ENCODE measurements at places on chromosomes 13 and 19.

DNA sequence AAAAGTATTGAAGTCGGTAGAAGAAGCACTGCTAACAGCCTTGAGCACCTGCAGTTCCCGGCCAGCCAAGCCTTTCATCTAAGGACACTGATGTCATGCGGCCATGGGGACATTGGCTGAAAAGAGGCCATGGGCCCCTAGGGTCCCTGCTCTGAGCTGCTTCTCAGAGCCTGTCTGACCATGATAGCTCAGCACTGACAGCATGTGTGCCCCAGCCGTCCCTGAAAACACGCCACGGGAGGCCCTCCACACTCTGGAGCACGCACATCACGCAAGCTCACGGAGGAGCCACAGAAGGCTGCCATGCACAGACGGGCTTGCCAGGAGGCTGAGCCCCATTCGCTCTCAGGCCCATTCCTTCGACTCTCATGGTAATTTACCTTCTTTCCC is 51.8 kb downstream of the MLLT1 start:
- no peak for DNase-seq

- DNase-seq = no peak
These were observed 17.1 kb downstream of the SHISA7 start for GRCh38 chr19:55426042-55426441.

GRCh38 chr19:32129141-32129540 is 216.3 kb upstream of the ZNF507 start:
- DNase-seq = no peak

DNA sequence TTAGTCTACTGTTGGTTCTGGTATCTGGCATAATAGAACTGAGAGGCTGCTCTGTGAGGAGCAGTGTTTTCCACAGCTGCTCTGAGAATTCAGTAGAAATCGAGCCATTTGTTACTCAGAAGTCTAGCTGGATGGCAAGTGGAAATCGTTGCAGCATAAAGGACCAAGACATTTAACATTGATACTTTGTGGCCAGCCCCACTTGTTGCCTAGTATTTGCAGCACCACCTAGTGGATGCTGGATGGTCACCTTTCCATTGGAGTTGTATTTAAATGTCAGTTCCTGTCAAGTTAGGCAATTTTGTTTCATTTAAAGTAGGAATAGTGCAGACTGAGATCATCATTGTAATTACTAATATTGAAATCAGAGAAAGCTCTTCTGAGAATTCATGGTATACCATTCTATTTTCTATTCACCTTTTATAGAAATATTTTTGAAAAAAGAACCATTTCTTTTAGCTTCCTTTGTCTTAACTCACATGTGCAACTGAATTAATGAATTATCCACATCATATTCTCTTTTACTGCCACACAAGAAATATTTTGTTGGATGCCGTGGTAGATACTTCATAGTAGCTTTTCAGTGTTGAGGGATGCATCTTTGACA is 64.6 kb downstream of the PDS5B start:
- DNase-seq = peak; percentile 59

DNA sequence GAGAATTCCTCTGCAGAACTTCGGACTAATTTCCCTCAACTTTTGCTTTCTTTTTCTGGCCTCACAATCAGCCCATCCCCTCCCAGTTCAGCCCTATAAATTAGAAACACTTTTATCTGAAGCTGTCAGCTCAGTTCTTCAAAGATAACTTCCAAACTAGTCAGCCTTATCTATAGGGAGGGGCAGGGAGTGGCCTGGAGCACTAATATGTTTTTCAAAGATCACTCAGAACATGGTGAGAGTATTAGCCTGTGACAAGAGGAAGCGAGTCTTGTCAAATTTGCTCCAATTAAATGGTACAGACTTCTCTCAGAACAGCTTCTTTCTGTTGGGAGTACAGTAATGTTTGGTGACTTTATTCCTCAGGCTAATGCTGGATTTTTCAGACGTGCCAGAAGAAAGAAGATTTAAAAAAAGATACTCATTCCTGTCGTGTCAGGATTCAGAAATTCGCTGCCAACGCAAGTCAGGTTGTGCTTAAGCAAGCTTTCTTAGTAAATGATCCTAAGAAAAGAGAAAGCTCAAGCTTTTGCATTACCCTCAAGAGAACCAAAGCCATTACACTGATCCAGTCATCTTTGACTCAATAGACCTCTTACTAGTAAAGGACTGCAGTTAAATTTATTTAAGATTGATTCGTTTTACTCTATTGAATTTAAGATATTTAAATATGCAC is 1033.6 kb downstream of the SLITRK5 start:
- no peak for DNase-seq

GRCh38 chr13:45527699-45528462 is 63.1 kb downstream of the COG3 start:
- DNase-seq = no peak

DNA sequence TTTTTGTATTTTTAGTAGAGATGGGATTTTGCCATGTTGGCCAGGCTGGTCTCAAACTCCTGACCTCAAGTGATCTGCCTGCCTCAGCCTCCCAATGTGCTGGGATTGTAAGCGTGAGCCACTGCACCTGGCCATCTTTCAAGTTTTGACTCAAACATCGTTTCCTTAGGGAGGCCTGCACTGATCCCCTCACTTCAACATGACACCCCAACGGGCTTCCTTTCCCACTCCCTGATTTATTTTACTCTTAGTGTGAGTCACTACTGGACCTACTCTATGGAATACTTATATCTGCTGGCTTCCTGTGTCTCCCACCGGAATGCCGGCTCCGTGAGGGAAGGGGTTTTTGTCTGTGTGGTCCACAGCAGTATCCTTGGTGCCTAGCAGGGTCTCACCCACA is 4.5 kb upstream of the ADAMTS10 start:
- peak; percentile 74 for DNase-seq

DNA sequence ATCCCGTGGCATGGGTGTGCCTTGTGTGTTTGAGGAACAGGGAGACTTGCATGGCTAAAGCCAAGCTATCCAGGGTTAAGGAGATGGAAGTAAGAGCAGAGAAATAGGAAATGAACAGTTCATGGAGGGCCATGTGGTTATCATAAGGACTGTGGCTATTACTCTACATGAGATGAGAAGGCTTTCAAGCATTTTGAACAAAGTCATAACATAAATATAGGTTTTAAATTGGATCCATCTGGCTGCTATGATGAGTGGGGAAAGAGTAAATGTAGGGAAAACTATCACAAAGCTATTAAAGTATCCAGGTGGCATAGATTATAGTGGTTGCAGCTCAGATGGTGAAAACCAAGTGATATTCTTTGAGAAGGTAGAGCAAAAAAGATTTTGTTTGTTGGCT is 184.1 kb downstream of the PCDH17 start:
- peak; percentile 47 for DNase-seq

DNA sequence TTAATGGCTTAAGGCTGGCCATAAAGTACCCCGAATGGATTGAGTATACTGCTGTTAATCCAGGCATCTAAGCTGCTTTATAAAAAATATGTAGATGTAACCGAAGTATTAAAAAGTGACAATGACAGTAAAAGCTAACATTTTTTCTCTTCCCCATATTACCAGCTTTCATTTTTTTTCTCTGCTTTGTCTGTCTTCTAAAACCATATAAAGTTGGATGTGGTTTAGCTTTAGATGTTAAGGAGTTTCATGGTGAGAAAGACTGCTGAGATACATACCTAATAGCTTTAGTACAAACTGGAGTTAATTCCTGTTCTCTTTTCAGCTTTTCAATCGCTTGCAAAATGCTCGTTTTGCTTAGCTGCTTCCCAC is 838 bp downstream of the AKAP11 start:
- no peak for DNase-seq

DNA sequence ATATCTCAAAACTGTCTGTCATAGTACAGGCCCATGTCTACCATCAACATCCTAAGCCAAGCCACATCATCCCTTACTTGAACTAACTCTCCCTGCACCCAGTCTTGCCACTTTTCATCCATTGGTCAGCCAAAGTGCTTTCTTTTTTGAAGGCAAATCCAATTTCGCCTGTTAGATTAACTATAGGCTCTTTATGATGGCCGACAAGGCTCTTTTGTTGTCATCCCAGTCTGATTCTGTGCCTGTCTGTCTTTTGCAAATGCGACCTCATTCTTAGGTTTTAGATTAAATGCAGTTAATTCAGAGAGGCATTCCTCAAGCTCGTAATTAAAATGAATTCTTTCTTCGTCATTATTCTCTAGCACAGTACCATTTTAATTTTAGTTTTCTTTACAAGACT is 148.3 kb downstream of the HS6ST3 start:
- DNase-seq = no peak

DNA sequence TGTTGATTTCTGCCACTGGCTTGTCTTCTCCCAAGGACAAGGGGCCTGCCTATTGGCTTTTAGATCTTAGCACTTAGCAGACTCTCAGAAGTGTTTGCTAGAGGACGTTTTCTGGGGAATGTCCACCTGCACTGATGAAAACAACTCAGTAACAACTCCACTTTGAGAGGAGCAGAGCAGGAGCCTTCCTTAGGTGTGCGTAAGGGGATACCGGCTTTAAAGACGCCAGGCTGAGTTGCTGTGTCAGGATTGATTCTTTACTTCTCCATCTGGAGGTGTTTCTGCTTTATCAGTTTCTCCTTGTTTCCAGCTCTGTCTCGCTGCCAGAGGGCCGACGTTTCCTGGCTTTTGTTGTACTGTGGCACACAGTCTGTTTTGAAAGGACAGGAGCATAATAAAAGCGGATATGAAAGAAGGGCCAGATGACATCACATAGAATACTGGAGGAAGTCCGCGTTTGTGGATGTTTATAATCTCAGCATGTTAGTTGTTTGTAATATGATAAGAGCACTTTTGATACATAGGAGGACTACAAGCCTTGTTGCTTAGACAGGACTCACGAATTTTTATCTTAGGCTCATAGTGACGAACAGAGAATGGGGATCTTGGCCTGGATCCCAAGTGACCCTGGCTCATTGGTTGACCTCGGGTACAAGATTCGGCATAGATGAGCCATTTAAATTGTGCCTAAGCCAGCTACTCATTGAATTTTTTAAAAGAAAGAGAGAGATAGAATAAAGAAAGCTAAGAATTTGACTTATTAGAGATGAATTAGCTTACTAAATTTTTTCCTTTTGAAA is 34.6 kb downstream of the COL4A2 start:
- no peak for DNase-seq

GRCh38 chr19:58033741-58034476 is at the start of gene ZSCAN1:
Gene ZSCAN1 (plus strand): TSS chr19:58034025. CDS start chr19:58037837, 3,812 bp downstream.
- DNase-seq = peak; percentile 76

DNA sequence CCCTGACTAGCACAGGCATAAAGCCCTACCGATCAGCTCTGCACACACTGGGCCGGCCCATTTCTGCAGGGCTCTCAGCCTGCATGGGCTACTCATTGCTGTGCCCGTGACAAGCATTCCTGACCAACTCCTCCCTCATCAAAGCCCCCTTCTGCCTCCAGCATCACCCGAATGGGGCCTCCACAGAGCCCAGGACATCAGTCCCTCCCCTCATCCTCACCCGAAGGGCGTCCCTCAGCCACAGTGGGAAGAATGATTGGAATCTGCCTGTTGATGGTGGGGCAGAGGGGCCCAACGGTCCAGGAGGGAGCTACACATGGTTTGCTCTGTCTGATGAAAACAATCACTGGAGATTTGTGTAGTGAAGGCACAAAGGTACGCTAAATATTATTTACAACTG is 43.8 kb downstream of the SERP2 start:
- no peak for DNase-seq

GRCh38 chr13:99985886-99986527 is 4.4 kb downstream of the ZIC2 start:
- no peak for DNase-seq

DNA sequence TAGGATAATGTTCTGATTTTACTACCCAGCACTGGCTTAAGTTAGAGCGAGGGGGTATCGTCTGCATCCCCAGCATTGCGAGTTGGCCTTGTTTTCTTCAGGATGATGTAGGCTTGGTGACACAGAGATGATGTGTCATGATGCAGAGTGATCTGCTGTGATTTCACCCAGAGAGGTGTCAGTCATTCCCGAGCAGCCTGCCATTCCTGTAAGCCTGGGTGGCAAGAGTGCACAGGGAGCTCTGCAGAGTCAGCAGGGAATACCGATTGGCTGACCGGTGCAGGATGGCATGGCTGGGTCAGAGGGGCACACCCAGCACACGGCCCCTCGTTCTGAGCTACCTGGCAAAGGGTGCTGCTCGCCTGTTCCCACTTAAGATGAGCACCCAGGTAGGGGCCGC is 15.8 kb upstream of the GJB6 start:
- DNase-seq = no peak

- no peak for DNase-seq
These were observed 74.5 kb upstream of the ANKRD10 start for GRCh38 chr13:110989331-110989730.

- DNase-seq = no peak
These were observed 45.3 kb downstream of the CAPN12 start for GRCh38 chr19:38699027-38699346.

DNA sequence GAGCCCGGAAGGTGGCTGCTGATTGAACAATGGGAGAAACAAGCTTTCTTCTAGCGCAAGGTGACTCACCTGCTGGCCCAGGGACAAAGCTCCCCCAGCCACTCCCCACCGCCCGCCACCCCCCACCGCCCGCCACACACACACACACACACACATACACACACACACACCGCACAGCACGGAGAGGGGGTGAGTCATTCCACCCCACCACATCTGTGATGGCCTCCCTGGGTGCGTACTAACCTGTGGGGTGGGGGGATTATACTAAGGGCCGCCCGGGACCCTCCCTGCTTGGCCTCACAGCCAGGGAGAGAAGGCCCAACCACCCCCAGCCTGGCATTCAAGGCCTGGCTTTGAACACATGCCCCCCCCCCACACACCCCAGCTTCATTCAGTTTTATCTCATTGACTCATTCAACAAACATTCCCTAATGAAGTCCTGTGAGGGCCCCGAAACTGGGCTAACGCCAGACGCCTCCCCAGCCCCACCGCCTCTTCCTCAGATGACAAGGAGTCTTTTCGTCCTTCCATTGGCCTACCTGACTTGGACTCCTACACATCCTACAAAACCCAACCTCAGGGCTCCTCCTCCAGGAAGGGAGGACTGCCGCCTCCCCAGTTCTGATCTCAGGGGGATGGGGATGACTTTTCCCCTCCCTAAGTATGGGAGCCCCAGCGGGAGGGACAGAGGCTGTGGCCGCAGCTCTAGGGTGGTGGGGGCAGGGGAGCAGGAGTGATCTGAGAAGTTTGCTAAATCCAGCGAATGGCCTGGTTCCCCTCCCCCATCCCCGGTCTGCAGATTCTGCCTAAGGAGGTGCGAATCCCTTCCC is 5.8 kb upstream of the ONECUT3 start:
- peak; percentile 91 for DNase-seq

DNA sequence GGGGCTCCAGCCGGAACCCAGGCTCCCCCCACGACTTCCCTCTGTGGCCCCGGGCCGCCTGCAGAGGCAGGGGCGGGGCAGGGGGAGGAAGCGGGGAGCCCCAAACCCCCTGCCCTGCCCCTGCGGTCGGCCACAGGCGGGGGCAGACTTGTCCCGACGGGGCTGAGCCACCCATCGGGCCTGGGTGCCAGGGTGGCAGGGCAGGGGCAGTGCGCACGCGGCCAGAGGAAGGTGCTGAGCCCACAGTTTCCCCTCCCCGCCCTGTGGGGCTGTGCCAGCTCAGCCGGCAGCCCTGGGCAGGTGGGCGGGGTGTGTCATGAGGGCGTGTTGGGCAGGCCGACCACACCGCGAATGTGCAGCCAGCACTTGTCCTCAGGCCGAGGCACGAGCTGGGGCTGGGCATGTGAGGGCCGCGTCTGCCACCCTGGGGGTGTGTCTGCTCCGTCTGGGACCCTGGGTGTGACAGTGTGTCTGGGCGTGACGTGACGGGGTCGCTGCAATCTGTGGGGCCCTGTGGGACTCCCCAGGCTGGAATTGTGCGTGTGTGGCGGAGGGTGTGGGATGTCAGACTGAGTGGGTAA is 17.7 kb downstream of the CCDC97 start:
- DNase-seq = no peak

- no peak for DNase-seq
These were observed 58.6 kb upstream of the SPRY2 start for GRCh38 chr13:80399340-80400163.
